ENCODE measurements at places on chromosomes 6 and 20.

DNA sequence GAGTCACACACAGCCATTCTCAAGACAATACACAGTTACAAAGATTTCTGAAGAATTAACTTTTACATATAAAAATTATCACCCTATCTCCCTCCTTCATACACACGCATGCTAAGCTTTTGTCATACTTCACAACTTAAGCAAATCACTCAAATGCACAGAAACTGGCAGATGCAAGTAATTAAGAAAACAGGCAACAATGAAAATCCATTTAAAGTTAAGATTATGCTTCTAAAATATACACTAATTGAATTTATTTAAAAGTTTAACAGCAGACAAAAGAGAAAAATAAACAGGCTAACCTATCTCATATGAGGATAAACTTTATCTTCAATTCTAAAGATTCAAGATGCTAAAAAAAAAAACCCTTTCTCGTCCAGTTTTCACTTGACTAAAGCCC, 68.4 kb downstream of the DST start:
- DNase-seq, result no peak

DNA sequence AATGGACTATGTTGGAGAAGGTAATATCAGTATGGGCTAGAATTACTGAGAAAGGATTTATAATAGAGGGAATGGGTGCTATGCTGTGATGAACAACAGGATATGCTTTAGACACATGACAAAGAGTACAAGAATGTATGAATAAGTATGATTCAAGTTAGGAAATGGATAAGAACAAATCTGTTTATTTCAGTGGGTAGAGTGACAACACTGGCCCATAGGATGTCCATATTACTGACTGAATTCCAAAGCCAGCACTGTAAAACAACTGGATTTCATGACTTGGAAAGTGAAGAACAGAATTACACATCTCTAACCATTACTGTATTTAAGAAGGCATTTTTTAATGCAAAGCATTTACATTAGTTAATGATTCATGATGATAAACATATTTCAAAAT, 35.9 kb downstream of the EPM2A start:
- DNase-seq, result no peak

DNA sequence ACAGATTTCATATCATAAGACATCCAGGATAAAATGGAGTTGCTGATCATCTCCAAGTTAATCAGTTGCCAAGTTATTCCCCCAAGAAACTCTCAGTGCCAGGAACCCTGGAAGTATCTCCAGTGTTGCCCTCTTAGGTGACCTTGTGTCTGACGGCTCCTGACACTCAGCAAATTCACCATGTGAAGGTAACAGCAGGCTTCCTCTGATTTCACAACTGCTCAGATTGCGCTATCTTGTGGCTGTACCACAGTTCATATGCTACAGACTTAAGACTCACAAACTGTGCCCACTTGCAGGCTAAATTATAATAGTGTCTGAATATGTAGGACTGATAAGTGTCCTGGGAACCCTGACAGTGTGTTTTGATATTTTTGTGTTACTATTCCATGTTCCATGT, 186.6 kb upstream of the OPRM1 start:
- DNase-seq, result no peak

DNA sequence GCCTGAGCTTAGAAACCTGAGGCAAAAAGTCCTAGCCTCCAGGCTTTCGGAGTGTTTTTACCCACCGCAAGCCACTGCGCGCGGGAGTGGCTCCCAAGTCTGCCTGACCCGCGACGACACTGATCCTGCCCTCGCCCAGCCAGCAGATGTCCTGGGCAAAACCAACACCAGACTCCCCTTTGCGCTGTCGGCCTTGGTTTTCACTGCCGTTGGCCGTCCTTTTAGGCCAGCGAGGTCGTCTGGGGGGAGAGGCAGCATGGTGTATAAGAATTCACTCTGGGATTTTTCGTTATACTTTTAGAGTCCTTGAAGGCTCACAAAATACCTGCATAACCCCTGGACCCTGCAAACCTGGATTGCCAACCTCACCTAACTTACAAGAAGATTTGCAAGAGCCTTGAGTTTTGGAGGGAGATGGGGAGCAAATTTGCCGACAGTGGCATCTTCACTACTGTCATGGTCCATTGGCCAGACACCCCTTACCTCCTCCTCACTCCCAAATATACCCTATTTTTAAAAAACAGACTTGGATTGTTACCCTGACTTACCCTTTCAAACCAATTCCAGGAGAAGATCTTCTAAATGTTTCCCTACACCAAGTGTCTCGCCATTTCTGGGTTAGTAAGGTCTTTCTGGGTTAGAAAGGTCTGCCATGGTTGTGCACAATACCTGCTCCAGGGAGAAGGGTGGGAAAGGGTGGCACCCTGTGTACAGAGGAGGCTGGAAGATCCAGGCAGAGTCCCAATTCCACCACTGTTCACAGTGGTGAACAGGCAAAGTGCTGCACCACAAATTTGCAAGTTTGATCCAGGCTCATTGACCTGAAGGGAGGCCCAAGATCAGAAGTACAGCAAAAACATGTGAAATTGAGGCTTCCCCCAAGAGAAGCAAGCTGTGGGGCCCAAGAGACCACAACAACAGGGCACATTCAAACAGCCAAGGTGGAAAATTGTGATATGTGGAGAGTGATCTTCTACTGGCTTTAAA, 4.4 kb downstream of the FOXA2 start:
- no peak for DNase-seq

DNA sequence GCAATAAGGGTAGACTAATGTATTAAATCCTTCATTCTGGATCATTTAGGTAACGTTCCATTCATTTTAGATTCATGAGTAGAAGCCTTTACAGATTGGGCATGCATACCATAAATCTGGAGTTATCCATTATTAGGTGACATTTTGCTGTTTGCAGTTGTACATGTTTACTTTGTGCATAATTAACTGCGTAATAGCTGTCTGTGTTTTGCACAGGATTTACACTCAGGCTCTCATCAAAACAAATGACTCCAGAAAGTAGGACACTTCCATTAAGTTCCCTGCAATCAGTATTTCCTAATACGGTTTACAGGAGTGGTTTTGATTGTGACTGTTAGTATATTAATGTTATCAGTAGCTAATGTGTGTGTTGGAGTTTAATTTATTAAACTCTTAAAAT, 997.4 kb downstream of the HACE1 start:
- DNase-seq, result no peak

GRCh38 chr6:9924971-9925370, 489.9 kb downstream of the TFAP2A start:
- DNase-seq, result no peak

DNA sequence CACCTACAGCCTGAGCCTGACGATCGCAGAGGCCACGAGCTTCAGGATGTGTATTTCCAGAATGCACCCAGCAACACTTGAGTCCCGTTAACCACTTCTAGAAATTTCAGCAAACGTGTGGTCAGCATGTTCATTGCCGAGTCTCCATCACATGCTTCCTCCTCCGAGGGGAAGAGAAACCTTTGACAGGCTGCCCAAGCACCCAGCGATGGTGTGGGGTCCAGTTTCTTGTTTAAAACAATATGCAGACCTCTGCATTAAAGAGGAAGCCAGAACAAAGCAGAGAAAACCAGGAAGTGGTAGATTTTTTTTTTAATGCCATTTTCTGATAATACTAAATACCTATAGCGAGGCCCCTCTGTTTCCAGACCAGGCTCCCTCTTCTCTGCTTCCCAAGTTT, 71.9 kb downstream of the GNAS-AS1 start:
- no peak for DNase-seq

DNA sequence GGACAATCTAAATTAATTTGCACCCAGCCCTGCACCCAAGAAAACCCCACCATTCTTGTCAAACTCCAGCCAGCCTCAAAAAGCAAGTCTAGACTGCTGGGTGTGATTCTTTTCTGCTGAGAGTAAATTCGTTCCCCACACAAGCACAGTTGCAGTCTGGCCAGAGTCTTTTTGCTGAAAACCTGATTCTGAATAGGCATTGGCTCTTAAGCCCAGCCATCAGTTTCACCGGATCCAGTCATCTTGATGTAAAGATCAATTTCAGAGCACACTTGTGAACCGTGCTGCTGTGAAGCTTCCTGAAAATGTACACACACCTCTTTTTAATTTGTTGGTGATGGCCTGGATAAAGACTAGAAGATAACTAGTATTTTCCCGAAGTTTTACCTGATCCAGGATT, 159.4 kb upstream of the GGTLC1 start:
- DNase-seq, result no peak

DNA sequence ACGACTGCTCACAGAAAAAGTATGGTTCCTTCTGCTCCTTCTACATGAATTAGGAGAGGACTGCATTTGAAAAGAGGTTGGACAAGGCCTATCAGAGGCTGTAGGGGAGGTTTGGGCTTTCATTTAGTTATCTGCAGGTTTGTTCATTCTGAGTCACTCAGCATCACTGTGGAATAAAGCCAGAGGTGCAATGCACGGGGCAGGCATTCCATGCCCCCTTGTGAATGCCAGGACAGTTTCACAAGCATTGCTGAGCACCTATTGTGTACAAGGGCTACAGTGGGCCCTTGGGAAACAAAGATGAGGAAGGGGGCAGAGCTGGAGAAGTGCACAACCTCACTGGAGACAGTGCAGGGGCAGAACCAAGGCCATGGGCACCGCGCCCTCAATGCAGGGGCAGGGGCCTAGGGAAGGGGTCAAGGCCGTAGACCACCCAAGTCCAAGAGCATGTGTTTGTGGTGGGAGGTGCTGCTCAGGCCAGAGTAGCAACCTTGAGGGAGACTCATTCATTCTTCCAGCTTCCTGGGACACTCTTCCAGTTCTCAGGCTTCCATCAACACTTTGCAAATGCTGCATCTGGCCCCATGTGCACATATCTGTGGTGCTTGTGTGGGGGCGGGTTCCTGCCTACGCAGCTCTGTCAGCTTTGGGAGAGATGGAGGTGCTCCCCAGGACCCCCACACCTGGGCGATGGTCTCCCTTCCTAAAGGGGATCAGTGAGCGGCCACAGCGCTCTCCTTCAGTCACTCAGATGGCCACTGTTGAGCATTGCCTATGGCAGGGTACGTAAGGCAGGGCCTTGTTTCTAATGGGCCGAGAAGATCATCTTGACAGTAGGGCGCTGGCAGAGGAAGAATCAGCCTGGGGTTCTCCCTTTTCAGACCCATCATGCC, 204.5 kb downstream of the SYNDIG1 start:
- DNase-seq, result no peak

- DNase-seq, result no peak
Observed at GRCh38 chr6:11260249-11261038, 28.0 kb upstream of the NEDD9 start.

DNA sequence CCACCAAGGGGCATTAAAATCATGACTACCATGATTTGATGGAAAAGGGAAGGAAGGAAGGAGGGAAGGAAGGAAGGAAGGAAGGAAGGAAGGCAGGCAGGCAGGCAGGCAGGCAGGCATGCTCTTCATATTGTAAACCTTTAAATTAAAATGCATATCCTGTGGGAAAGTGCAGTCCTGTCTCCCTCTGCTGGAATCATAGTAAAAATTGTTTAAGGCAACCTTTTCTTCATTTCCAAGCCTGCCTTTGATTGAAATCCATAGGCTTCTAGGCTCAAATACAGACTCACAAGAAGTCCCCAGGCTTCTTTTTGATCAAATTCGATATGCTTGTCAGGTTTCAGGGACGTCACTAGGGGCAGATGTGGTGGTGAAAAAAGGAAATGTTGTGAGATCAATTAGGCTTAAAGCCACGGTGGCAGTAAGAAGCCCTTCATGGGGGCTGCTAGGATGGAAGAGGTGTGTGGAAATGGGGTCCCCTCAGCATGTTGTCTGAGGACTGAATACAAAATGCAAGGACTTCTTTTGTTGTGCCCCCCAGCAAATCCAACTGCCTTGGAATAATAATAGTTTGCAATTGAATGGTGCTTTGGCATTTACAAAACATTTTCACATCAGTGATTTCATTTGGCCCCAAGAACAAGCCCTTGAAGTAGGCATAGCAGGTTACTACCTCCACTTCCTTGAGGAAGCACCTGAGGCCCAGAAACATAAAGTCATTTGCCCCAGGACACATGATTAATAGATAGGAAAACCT, 25.6 kb upstream of the GABRR1 start:
- DNase-seq, result no peak
